ENCODE measurements at places on chromosomes 4 and X. TPM values are rescaled to one million over a fixed set of nuclear protein-coding genes. Genes with fewer than 3 reads are reported as not detected.

Gene NPNT
- total RNA-seq = 28.7 TPM

Gene NAT8L
- 2.0 TPM for total RNA-seq

Gene PLCXD1
- 13.0 TPM for total RNA-seq

Gene ANKRD50
- total RNA-seq = 4.4 TPM

Gene BANK1
- 1.1 TPM for total RNA-seq

Gene PCSK1N
- total RNA-seq = 0.72 TPM

Gene PRPS2
- 84.2 TPM for total RNA-seq

Gene VCX3B
- not detected for total RNA-seq

Gene TMSB15A
- total RNA-seq = not detected

Gene DAPP1
- not detected for total RNA-seq

Gene FDCSP
- total RNA-seq = not detected

Gene FHIP1A
- total RNA-seq = 2.0 TPM

Gene CTAG2
- not detected for total RNA-seq

Gene OTUD6A
- total RNA-seq = not detected

Gene KLHL4
- total RNA-seq = 1.4 TPM

Gene COL4A5
- 6.3 TPM for total RNA-seq

Gene SMIM10L2A
- 0.46 TPM for total RNA-seq

Gene HEPH
- total RNA-seq = 0.42 TPM

Gene ENPEP
- total RNA-seq = not detected

Gene IL21
- total RNA-seq = not detected

Gene FAM184B
- total RNA-seq = 0.10 TPM

Gene CRMP1
- total RNA-seq = not detected

Gene PUDP
- 4.9 TPM for total RNA-seq

Gene SGMS2
- total RNA-seq = 19.5 TPM

Gene ZMYM3
- total RNA-seq = 10.0 TPM

Gene ESX1
- total RNA-seq = not detected

Gene NCAPG
- 75.4 TPM for total RNA-seq

Data from MG63 (cell line).